ENCODE measurements at places on chromosomes 13 and 19. TPM values are rescaled to one million over a fixed set of nuclear protein-coding genes. Genes with fewer than 3 reads are reported as not detected.

The ENOX1 gene
- 1.4 TPM for total RNA-seq

GRCh38 chr19:29706635-29707034, 8.4 kb downstream of the C19orf12 start:
- no peak for DNase-seq
- no peaks in the 10 kb centered on the region for H3K27me3 ChIP-seq
- peaks cover 7% of the 10 kb centered on the region for H3K4me1 ChIP-seq
- no peaks in the 10 kb centered on the region for H3K36me3 ChIP-seq
- no peak overlapping the region for H3K27ac ChIP-seq
- H3K4me3 ChIP-seq = no peak overlapping the region

- no peaks in the 10 kb centered on the region for H3K27me3 ChIP-seq
- H3K4me3 ChIP-seq = no peak overlapping the region
- no peaks in the 10 kb centered on the region for H3K36me3 ChIP-seq
- no peak overlapping the region for H3K27ac ChIP-seq
- no peaks in the 10 kb centered on the region for H3K4me1 ChIP-seq
Observed at GRCh38 chr19:23070353-23071146, 46.3 kb upstream of the ZNF730 start.

The NLRP12 gene
- not detected for total RNA-seq

- no peaks in the 10 kb centered on the region for H3K27me3 ChIP-seq
- H3K36me3 ChIP-seq = no peaks in the 10 kb centered on the region
- DNase-seq = no peak
- no peaks in the 10 kb centered on the region for H3K4me1 ChIP-seq
Observed at GRCh38 chr13:46114613-46115012, 9.8 kb upstream of the CPB2 start.

- H3K4me1 ChIP-seq = no peaks in the 10 kb centered on the region
- no peak overlapping the region for H3K27ac ChIP-seq
- no peak overlapping the region for H3K4me3 ChIP-seq
Observed at GRCh38 chr13:27483421-27483820, 33.1 kb upstream of the MTIF3 start.
